DMS79 (cell line): ENCODE measurements at places on chromosomes 7 and 10.

DNA sequence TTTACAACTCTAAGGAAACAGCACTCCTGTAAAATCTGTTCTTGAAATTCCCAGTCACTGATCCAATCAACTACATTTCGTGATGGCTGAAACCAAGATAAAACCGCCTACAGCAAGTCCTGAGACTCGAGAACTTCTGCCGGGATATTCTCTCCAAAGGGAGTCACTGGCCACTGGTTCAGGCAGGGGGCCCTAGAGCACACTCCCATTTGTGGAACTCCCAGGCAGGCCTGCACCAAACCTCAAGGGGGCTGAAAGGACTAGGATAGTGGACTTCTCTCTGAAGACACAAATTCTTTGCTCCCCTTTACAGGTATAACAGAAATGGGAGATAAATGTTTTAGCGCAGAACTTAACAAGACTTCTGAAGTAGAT is 16.3 kb downstream of the CYTH3 start:
- no peak for DNase-seq

DNA sequence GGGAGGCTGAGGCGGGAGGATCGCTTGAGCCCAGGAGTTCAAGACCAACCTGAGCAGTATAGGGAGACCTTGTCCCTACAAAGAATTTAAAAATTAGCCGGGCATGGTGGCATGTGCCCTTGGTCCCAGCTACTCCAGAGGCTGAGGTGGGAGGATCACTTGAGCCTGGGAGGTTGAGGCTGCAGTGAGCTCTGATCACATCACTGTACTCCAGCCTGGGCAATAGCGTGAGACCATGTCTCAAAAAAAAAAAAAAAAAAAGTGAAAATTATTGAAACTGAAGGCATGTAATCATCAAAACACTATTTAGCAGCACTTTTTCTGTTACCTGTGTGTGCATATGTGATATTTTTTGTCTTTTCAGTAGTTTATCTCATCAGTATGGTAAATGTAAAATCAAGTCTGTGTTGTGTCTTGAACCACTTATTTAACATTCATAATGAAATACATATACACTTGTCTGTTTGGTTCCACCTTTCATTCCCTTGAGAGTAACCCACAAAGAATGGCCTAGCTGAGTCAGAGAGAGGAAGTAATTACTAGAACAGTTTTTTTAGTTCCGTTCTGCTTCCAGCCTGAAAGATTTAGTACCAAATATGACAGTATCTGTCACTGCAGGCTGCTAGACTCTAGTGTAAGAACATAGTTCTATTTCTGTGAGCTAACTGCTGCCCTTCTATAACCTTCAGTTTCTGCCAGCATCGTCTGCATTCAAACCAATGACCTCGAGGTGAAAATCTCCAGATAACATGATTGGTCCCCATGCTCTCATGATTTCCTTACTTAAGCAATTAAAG is 68.6 kb downstream of the MMRN2 start:
- no peak for DNase-seq

- DNase-seq = peak; percentile 18
These were observed 566 bp downstream of the ZNF789 start for GRCh38 chr7:99473315-99473596.

DNA sequence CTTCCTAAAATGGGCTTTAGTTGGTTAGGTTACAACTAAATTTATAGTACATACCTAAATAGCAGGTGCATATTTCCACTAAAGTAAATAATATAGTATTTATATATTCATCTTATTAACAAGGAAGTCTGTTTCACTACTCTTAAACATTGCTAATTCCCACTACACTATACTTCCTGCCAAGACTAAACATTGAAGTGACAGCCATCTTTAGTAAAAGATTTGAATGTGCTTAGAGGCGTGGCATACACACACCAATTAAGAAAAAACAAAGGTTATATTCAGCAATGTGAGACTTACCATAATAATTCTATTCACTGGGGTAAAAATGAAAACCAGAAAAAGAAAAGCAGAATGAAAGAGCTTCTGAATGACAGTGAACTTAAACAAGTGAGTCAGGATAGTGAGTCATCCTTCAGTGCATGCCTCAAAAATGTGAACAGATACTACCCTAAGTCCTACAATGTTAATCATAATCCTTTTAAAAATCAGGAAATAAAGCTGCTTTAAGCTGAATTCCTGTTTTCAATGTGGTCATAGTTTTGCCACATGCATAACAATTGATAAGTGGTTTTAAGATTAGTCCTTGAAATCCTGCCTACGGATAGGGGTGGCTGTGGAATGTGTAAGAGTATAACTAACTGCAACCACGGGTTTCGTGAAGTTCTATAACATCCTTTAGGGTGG is 59.4 kb downstream of the USP6NL start:
- no peak for DNase-seq

DNA sequence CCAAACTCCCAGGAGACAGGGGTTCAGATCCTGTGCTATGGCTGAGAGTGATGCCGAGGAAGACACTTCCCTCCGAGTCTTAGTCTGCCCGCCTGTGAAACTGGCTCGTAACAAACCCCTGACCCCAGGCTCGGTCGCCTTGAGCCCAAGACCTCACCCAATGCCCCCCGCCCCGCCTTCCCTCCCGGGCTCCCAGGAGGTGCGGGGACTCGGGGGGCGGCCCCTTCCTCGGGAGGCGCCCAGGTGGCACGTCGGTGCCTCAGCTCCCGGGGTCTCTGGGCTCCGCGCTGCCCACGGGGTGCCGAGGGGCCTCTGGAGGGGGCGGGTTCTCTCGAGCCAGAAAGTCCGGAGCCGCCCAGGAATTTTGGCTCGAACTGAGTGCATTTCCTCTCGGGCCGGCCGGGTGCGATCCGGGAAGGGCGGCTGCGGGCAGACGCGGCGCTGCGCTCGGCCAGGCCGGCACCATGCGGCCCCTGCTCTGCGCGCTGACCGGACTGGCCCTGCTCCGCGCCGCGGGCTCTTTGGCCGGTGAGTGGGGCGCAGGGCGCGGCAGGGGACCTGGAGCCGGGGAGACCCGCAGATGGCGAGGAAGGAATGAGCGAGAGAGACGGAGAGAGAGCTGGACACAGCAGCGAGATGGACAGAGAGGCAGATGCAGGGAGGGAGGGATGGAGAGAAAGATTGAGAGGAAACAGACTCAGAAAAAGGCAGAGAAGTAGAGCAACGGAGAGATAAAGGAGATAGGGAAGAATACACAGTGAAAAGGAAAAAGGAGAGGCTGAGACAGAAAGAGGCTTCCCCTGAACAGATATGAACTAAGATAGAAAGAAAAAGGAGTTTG is at the start of gene PLAC9:
Gene PLAC9 (plus strand): TSS at position 432 of the 841 bp plus-strand sequence. CDS start 33 bp downstream, at position 465.
- DNase-seq = no peak

DNA sequence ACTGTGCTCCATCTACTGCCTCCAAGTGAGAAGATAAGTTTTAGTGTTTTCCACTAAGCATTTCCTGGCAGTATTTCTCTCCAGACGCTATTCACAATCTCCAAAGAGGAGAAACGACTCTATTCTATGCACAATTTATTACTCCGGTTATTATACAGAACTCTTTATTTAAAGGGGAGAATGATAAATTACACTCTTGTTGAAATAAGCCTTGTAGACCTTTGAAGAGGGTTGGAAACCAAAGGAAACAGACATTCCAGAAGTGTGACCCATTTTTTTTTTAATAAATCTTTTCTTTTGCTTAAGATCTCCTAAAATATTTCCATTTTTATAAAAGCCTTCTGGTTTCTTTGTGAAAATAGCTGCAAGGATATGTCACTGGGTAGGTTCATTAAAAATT is 76.1 kb upstream of the HDAC9 start:
- DNase-seq = no peak

- peak; percentile 94 for DNase-seq
These were observed 53.9 kb downstream of the SYPL1 start for GRCh38 chr7:106057962-106058927.

GRCh38 chr10:34216348-34216945 is 598.6 kb downstream of the PARD3 start:
- no peak for DNase-seq

- no peak for DNase-seq
These were observed 157.6 kb downstream of the SH3PXD2A start for GRCh38 chr10:103697787-103698186.

DNA sequence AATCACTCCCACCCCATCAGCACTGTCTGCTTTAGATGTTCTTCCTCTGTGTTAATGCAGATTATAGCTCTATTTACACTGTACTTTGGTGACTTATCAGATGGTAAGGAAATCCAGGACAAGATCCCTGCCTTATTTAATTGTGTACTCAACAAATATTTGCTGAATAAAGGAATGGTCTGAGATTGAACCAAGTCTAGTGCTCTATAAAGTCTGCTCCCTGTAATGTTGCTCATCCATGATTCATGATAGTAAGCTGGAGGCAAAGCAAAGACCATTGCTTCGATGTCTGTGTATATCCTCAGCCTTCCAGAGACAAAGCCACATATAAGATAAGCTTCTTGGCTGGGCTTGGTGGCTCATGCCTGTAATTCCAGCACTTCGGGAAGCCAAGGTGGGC is 33.5 kb downstream of the PLCE1 start:
- no peak for DNase-seq

DNA sequence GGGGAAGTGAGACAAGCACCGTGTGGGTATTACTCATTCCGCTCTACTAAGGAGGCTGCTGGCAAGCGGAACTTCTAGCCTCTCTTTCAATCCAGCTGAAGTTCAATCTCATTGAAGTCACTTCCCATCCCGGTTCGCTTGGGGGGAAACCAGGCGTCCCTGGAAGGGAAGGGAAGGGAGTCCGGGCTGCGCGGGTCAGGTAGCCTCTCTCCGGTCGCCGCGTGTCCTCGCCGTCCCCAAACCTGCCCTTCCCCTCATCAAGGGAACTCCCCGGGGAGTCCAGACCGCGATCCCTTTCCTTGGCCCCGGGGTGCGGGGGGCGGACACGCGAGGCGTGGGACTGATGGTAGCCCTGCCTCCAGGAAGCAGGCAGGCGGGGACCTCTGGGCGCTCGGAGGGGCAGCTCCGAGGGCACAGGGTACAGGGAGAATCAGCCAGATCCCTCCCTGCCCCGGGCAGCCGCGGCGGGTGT is 598 bp upstream of the ZEB1 start:
- no peak for DNase-seq

DNA sequence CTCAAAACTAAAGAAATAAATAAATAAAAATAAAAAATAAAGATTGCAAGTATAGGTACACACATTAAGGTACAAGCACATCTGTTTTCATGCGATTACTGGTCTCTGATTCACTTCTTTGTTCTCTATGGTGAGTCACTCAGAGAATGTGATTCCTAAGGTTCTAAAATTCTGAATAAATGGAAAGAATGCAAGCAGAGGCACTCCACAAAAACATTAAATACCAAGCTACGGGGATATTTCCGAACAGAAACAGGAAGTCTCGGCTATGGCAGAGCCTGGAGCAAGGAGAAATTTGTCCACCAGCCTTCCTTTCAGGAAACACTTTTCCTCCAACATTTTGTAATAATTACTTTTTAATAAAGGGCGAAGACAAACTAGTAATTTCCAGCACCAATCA is 1.4 kb downstream of the VOPP1 start:
- DNase-seq = no peak

DNA sequence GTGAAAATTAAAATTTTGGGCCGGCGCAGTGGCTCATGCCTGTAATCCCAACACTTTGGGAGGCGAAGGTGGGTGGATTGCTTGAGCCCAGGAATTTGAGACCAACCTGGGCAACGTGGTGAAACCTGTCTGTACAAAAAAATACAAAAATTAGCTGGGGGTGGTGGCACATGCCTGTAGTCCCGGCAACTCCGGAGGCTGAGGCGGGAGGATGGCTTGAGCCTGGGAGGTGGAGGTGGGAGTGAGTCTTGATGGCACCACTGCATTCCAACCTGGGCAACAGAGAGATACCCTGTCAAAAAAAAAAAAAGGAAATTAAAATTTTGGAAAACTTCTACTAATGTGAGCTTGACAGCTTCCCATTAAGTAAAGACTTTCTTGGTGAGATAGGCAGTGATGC is 3.1 kb downstream of the SRRT start:
- DNase-seq = no peak

DNA sequence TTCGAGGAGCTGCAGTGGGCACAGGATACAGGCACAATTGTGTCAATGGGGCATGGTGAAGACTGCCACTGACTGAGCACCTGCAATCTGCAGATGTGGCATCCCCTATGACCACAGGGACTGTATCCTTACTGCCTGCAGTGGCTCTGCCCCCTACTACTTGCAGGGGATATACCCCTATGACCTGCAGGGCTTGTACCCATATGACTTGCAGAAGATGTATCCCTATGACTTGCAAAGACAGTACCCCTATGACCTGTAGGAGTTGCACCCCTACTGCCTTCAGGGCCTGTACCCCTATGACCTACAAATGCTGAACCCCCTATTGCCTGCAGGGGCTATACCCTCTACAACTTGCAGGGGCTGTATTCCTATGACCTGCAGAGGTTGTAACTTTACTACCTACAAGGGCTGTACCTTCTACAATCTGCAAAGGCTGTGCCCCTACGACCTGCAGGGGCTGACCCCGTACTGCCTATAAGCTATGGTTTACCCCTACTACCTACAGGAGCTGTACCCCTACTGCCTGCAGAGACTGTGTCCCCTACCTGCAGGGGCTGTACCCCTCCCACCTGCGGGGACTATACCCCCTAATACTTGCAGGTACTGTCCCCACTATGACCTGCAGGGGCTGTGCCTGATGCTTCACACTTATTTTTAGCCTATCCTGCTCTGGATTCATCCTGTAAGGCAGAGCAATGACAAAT is 65.9 kb upstream of the ADAM12 start:
- no peak for DNase-seq

GRCh38 chr7:47884675-47885074 is 63.6 kb downstream of the PKD1L1 start:
- DNase-seq = no peak

- no peak for DNase-seq
These were observed 43.8 kb downstream of the OGDH start for GRCh38 chr7:44650242-44650641.

- no peak for DNase-seq
These were observed 467.1 kb downstream of the SDK1 start for GRCh38 chr7:3767917-3768777.

- no peak for DNase-seq
These were observed 21.6 kb downstream of the TMEM72 start for GRCh38 chr10:44932517-44933450.

GRCh38 chr7:130442601-130443000 is 1.8 kb upstream of the CEP41 start:
- no peak for DNase-seq

DNA sequence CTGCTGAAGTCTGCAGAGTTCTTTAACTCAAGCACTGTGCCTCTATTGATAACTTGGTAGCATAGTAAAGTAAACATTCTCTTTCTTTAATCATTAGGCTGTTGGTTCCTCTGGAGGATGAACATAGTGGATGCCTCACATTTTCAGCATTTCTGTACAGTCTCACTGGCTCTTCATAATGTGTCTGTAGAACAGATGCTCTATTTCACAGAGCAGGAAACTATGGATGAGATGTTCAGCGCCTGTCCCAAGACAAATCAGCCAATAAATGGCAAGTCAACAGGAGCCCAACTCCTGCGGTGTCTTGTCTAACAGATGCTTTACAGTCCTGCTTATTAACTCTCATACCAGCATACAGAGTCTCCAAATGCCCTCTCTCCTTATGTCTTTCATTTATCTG is 36.5 kb downstream of the NRBF2 start:
- no peak for DNase-seq

GRCh38 chr10:120929166-120929565 is 78.0 kb downstream of the WDR11 start:
- no peak for DNase-seq
